Endothelial cell of umbilical vein (primary cell): ENCODE measurements at places on chromosomes 5 and 9. TPM values are rescaled to one million over a fixed set of nuclear protein-coding genes. Genes with fewer than 3 reads are reported as not detected.

DNA sequence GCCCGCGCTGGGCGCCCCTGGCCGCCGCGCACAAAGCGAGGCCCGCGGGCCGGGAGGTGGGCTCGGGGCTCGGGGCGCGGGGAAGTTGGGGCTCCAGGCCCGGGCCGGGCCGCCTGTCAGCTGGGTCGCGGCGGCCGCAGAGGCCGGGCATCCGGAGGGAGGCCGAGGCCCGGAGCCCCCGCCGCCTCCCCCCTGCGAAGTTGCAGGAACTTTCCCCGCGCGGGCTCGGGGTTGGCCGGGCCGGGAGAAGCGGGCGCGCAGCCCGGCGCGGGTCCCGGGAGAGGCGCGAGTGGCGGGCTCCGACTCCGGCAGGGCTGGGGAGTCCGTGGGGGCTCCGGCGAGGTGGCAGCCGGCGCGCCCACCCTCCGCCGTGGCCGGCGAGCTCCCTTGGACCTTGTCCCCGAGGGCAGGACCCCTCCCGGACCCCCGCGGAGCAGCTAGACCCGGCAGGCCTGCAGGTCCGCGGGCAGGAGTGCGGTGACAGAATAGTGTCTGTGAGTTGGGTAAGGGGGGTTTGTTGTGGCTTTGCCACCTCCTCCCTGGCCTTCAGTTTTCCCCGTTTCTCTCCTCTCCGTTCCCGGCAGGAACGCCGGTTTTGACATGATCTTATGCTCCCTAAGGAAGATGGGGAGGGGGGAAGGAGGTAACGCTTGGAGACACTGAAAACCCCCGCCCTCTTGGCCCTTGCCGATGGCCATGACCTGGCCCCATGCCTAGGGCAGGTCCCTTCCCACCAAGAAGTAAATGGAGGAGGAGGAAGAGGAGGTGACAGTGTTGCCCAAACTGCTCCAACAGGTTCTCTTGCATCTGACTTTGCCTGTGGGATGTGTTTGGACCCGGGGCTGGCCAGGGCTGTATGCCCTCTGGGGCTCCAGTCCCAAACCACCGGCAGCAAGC lies 942 bp downstream of the PHF2 start:
- H3K36me3 ChIP-seq = no peaks in the 10 kb centered on the region
- H3K4me3 ChIP-seq = peak overlapping the region; percentile 70
- H3K4me1 ChIP-seq = peaks cover 11% of the 10 kb centered on the region
- H3K27ac ChIP-seq = no peak overlapping the region

DNA sequence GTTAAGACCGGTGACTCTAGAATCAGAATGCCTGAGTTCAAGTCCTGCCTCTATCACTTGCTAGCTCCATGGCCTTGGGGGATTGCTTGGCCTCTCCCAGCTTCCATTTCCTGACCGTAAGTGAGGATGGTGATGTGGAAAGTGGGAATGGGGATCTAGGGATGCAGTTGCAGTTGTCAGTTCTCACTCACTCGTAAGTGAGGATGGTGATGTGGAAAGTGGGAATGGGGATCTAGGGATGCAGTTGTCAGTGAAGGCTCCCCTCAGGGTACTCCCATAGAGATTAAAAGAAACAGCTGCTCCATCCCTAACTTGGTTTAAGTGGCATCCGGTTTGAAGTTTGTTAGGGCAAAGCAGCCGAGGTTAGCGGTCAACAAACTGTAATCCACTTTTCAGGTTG lies 3.0 kb upstream of the IL9 start:
- H3K27ac ChIP-seq = no peak overlapping the region
- no peak overlapping the region for H3K4me3 ChIP-seq
- no peaks in the 10 kb centered on the region for H3K36me3 ChIP-seq

DNA sequence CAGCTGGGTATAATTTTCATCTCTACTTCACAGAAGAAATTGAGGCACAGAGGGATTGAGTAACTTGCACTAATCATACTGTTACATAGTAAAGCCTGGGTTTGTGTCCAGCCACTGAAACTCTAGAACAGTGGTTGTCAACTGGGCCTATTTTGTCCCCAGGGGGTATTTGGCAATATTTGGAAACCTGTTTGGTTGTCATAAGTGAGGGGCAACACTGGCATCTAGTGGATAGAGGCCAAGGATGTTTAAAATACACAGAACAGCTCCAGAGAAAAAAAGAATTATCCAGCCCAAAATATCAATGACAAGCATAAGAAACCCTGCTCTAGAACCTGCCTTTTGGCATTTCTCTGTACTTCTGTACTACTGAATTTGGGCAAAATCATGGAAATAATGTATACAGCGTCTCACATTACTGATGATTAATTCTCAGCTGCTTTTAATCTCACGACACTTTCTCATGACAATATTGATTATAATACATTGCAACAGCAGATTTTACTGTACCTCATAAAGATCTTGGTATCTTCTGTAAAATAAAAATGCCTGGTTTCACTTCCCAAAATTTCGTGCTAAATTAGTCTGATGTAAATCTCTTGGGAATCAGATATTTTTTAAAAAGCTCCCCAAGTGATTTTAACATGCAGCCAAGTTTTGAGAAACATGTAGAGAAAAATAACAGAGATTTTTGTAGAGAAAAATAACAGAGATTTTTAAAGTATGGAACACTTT lies 112.7 kb downstream of the RORB start:
- no peaks in the 10 kb centered on the region for H3K27me3 ChIP-seq
- H3K36me3 ChIP-seq = no peaks in the 10 kb centered on the region
- no peak overlapping the region for H3K27ac ChIP-seq
- H3K4me1 ChIP-seq = no peaks in the 10 kb centered on the region
- no peak overlapping the region for H3K4me3 ChIP-seq

DNA sequence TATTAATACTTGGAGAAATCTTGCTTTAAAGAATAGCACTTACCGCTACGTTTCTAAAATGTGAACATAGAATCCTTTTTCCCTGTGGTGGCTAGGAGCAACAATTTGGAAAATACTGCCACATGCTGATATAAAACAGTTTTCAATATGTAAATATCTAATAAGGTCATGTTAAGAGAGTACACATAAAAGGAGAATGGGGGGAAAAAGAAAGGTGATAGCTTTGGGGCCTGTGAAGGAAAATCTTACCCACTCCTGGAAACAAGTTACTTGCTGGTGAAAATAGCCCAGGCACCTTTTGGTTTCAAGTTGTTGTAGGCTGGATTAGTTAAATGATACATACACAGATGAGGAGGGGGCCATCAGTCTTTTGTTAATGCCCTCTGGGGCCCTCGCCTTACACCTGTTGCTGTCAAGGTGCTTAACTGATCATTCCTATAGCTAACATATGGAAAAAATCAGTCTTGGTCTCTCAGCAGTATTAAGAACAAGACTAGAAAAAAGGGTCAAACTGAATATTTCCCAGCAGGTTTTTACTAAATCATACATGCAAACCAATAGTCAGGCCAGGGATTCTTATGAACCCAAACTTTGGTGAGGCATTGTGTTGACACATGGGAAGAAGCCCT lies 24.1 kb downstream of the FYB1 start:
- no peak overlapping the region for H3K27ac ChIP-seq
- no peaks in the 10 kb centered on the region for H3K4me1 ChIP-seq
- no peak for DNase-seq
- H3K36me3 ChIP-seq = no peaks in the 10 kb centered on the region
- H3K27me3 ChIP-seq = no peaks in the 10 kb centered on the region

DNA sequence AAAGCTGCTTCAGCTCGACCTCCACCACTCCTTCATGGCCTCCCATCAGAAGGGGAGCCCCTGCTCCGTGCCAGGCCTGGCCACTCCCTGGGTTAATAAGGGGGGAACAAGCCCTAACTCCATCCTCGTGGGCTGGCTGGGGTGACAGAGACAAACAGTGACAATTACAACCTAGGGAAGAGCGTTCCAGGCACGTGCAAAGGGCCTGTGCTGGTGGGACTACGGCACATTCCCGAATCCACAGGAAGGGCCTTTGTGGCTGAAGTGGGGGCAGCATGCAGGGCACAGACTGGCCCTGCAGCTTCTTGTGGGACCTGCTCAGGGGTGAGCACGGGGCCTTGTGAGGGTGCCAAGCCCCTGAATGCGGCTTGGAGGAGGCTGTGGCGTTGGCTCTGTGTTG lies 157.4 kb downstream of the C9orf50 start:
- no peaks in the 10 kb centered on the region for H3K36me3 ChIP-seq
- H3K4me1 ChIP-seq = peaks cover 11% of the 10 kb centered on the region
- no peak overlapping the region for H3K4me3 ChIP-seq
- no peak for DNase-seq

Gene ABLIM3
- total RNA-seq = 25.7 and 42.1 TPM in 2 replicates

Gene CCDC183
- total RNA-seq = 0.37 TPM in 1 of 2 replicates, not detected in the other

Gene TPM2
- total RNA-seq = 257 and 279 TPM in 2 replicates

GRCh38 chr5:172044631-172045314 lies 38.3 kb upstream of the FBXW11 start:
- no peaks in the 10 kb centered on the region for H3K27me3 ChIP-seq
- H3K36me3 ChIP-seq = no peaks in the 10 kb centered on the region
- DNase-seq = no peak
- peaks cover 19% of the 10 kb centered on the region for H3K4me1 ChIP-seq
- H3K4me3 ChIP-seq = no peak overlapping the region
- no peak overlapping the region for H3K27ac ChIP-seq

Gene LCN12
- total RNA-seq = 0.35 TPM in 1 of 2 replicates, not detected in the other

DNA sequence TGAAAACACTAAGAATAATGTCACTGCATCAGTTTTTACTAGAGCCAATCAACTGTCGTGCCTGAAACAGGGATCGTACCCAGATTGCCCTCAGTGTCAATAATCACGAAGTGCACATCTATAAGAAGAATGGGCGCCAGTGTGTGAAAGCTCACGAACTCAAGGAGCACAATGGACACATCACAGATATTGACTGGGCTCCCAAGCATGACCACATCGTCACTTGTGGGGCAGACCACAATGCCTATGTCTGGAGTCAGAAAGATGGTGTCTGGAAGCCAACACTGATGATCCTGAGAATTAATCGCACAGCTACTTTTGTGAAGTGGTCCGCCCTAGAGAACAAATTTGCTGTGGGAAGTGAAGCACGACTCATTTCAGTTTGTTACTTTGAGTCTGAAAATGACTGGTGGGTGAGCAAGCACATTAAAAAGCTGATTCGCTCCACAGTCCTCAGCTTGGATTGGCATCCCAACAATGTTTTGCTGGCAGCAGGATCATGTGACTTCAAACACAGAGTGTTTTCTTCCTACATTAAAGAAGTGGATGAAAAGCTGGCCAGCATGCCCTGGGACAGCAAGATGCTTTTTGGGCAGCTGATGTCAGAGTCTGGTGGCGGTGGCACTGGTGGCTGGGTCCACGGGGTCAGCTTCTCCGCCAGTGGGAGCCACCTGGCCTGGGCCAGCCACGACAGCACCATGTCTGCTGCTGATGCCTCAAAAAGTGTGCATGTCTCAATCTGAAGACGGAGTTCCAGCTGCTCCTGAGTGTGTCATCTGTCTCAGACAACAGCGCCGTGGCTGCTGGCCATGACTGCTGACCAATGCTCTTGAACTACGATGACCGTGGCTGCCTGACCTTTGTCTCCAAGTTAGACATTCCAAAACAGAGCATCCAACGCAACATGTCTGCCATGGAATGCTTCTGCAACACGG lies 32.2 kb downstream of the NSA2 start:
- H3K4me1 ChIP-seq = no peaks in the 10 kb centered on the region
- no peak overlapping the region for H3K27ac ChIP-seq
- no peak overlapping the region for H3K4me3 ChIP-seq
- H3K36me3 ChIP-seq = no peaks in the 10 kb centered on the region
- H3K27me3 ChIP-seq = peaks cover 2% of the 10 kb centered on the region
- DNase-seq = no peak

DNA sequence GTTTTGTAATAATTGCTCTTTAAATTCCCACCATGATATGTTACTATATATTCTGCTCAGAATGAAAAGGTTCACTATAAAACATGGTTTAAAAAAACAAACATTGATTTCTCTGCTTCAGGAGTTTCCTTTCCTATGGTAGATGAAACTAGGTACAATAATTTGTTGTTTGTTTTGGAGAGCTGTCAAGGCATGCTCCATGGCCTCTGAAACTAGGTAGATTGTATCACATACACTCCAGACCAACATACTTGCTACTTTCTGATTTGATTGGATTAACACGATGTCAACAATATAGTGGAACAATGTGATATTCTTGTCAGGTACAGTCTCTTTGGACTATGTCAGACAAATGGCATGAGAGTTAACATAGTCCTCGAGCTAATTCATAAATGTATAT lies 452.7 kb upstream of the CDH9 start:
- no peak for DNase-seq
- no peak overlapping the region for H3K4me3 ChIP-seq
- no peaks in the 10 kb centered on the region for H3K4me1 ChIP-seq
- H3K36me3 ChIP-seq = no peaks in the 10 kb centered on the region
- no peaks in the 10 kb centered on the region for H3K27me3 ChIP-seq

- H3K4me3 ChIP-seq = no peak overlapping the region
- no peak for DNase-seq
- H3K27me3 ChIP-seq = no peaks in the 10 kb centered on the region
- no peaks in the 10 kb centered on the region for H3K4me1 ChIP-seq
These were observed 48.9 kb downstream of the NTRK2 start for GRCh38 chr9:84718476-84718875.

Gene GDA
- total RNA-seq = not detected in 2 replicates

Gene UNC5A
- total RNA-seq = 0.22 and 0.51 TPM in 2 replicates

Gene TMC1
- total RNA-seq = 0.48 and 1.5 TPM in 2 replicates

GRCh38 chr5:141941779-141942178 lies 16.2 kb downstream of the PCDH12 start:
- no peak for DNase-seq
- H3K27me3 ChIP-seq = no peaks in the 10 kb centered on the region
- peaks cover 35% of the 10 kb centered on the region for H3K4me1 ChIP-seq
- peak overlapping the region; percentile 19 for H3K27ac ChIP-seq
- H3K4me3 ChIP-seq = no peak overlapping the region
- H3K36me3 ChIP-seq = peaks cover 15% of the 10 kb centered on the region

- no peak overlapping the region for H3K27ac ChIP-seq
- H3K4me3 ChIP-seq = no peak overlapping the region
- H3K4me1 ChIP-seq = no peaks in the 10 kb centered on the region
- DNase-seq = no peak
These were observed 152.5 kb upstream of the ALDH1B1 start for GRCh38 chr9:38240051-38240450.

GRCh38 chr5:59317023-59317773 lies 576.3 kb downstream of the PDE4D start:
- H3K4me1 ChIP-seq = no peaks in the 10 kb centered on the region
- DNase-seq = peak; percentile 24
- no peaks in the 10 kb centered on the region for H3K27me3 ChIP-seq
- H3K36me3 ChIP-seq = no peaks in the 10 kb centered on the region
- no peak overlapping the region for H3K27ac ChIP-seq

- DNase-seq = no peak
- H3K36me3 ChIP-seq = no peaks in the 10 kb centered on the region
- no peaks in the 10 kb centered on the region for H3K4me1 ChIP-seq
These were observed 225.8 kb upstream of the ELL2 start for GRCh38 chr5:96187309-96188027.

DNA sequence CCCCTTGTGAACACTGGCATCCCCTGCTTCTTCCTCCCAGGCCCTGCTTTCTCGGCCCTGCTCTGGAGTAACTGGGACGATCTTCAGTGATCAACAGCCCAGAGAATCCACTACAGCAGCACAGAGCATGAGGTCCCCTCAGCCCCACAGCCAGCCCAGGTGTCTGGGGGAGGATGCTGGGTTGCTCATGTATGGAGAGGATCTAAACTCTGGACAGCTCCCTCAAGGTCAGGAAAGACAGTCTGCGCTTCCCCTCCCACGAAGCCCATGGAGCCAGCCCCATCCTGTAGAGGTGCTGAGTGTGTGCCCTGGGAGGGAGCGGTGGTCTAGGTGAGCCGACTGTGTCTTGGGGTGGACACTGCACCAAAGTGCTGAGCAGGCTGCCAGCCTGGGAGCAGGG lies 190.2 kb downstream of the GABBR2 start:
- no peak overlapping the region for H3K27ac ChIP-seq
- H3K4me3 ChIP-seq = no peak overlapping the region
- H3K4me1 ChIP-seq = peaks cover 34% of the 10 kb centered on the region
- DNase-seq = no peak
- no peaks in the 10 kb centered on the region for H3K36me3 ChIP-seq

- no peak overlapping the region for H3K4me3 ChIP-seq
- no peaks in the 10 kb centered on the region for H3K27me3 ChIP-seq
- H3K36me3 ChIP-seq = no peaks in the 10 kb centered on the region
These were observed 125.4 kb downstream of the MED27 start for GRCh38 chr9:131954299-131954698.

Gene CYSRT1
- total RNA-seq = 0.44 and 0.92 TPM in 2 replicates
